ENCODE measurements at places on chromosomes 4 and X.

DNA sequence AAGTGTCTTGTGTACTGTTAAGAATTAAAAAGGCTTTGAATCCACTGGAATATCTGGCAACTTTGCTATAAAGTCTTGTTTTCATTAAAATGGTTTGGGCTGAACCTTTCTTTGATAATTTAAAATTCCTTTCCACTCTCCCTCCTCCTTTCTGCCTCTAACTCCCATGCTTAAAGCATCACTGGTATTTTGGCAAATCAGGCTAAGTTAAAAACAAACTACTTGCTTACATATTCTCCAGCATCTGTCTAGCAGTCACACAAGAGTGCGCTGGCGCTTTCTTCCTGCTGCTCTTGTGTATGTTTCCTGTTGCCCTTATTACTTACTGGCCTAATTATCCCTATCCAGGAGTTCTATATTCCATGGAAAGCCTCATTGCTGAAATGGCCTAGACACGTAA is 136.6 kb downstream of the VEGFC start:
- no peak for DNase-seq

- DNase-seq = no peak
These were observed 215.9 kb downstream of the MID1 start for GRCh38 chrX:10404436-10404835.

GRCh38 chr4:101774807-101775206 is 15.7 kb upstream of the BANK1 start:
- no peak for DNase-seq

GRCh38 chr4:123696687-123697086 is 300.1 kb downstream of the SPRY1 start:
- no peak for DNase-seq

GRCh38 chr4:153257991-153258390 is 53.7 kb downstream of the TRIM2 start:
- no peak for DNase-seq

DNA sequence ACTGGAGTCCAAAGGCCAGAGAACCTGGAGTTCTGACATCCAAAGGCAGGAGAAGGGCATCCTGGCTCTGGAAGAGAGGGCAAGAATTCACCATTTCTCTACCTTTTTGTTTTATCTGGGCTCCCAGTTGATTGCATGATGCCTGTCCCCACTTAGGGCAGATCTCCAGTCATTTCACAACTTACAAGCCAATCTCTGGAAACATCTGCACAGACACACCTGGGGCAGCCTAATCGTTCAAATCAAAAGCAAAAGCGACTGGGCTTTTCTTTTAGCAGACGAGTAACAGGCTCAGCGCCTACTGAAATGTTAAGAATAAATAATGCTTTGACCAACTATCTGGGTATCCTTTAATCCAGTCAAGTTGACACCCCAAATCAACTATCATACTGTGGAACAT is 136.0 kb upstream of the NPY2R start:
- DNase-seq = no peak

DNA sequence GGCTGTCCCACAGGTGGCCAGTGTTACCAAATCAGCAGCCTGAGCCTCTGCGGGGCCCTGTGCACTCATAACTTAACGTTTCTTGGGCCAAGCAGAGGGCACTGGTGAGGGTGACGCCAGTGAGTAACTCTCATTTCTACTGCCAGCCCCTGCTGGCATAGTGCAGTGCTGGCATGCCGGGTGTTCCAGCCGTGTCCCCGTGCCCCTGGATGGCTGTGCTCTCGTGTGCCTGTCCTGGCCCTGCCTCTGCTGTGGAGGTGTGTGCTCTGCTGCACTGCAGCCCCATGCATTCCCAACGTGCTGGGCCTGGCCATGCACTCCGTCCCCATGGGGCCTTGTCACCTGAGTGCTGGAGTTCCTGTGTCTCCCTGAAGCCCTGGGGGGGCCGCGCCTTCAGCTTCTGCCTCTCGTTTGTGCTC is 14.7 kb downstream of the TBC1D14 start:
- no peak for DNase-seq

DNA sequence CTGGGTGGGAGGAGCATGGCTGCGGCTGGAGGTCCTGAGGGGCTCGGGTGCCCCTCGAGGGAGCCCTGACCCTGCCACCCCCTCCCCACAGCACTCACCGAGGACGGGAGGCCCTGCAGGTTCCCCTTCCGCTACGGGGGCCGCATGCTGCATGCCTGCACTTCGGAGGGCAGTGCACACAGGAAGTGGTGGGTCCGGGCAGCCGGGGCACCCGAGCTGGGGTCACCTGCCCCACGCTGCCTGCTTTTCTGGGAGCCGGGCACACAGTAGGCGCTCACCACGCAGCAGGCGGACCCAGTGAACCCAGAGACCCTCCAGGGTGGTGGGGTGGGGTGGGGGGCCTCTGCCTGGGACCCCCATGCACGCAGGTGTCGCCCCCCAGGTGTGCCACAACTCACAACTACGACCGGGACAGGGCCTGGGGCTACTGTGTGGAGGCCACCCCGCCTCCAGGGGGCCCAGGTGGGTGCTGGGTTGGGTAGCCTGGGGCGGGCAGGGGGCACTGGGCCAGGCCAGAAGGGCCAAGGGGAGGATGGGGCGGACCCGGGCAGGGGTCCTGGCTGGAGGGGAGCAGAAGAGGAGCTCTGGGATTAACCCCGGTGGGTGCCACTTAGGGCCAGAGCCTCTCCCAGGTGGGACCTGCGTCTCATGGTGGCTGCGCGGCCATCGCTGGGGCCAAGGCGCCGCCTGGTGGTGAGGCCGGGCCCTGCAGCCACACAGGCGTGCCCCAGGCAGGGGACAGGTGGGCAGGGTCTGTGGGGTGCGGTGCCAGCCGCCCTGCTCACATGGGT is 1.4 kb downstream of the HGFAC start:
- peak; percentile 10 for DNase-seq

GRCh38 chr4:157372154-157372553 is 151.6 kb downstream of the GRIA2 start:
- no peak for DNase-seq

DNA sequence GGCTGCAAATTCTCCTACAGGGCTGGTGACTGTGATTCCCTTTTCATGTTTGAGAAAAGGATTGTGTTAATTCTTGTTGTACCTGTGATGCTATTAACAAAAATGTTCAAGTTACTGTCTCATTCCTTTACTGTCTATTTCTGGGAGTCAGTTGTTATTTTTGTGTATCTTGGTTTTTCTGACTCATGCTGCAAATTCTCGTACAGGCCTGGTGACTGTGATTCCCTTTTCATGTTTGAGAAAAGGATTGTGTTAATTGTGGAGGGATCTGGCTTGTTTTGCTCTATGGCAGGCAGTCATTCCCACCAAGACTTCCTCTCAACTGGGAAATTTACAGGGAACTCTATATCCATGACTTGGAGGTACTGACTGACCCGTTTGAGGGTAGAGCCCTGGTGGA is 693.4 kb upstream of the INTU start:
- DNase-seq = peak; percentile 28

GRCh38 chrX:103441878-103442535 is 65.7 kb downstream of the BEX3 start:
- no peak for DNase-seq

DNA sequence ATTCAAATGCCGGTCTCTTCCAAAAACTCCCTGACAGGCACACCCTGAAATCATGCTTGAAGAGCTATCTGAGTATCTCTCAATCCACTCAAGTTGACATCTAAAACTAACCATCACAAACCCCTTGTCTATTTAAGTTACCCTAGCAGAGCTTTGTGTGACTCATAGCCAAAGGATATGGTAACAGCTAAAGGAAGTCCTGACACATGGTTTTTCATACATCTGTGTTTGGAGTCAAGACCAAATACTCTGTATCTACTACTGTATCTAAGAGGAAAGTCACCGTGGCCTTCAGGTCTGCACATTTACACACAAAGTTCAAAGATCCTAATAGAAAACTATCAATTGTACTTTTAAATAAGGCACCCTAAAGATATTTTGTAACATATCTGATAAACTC is 239.6 kb upstream of the VCX start:
- no peak for DNase-seq

DNA sequence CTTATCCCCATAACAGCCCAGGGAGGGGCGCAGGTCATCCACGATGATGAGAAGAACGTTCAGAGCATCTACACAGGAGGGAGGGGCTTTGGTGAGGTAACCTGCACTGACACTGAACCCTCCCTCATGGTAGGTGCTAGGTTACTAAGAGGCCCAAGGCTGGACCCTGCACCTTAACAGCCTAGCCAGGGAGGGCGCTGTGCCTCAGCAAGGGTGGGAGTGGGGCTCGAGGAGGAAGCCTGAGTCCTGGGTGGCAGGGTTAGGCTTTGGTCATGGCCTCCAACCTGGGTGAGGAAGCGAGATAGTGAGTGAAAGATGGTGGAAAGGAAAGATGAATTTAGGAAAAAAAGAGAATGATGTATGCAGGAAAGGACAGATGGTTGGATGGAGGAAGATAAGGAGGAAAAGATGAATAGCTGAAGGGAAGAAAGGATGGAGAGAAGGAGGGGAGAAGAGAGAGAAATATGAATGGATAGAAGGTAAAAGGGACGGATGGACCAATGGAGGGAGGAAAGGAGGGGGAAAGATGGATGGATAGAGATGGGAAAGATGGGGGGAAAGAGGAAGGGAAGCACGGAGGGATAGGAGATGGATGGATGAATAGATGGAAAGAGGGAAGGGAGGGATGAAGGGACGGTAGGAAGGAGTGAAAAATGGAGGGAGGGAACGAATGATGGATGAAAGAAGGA is 736 bp downstream of the IDS start:
- DNase-seq = peak; percentile 5

DNA sequence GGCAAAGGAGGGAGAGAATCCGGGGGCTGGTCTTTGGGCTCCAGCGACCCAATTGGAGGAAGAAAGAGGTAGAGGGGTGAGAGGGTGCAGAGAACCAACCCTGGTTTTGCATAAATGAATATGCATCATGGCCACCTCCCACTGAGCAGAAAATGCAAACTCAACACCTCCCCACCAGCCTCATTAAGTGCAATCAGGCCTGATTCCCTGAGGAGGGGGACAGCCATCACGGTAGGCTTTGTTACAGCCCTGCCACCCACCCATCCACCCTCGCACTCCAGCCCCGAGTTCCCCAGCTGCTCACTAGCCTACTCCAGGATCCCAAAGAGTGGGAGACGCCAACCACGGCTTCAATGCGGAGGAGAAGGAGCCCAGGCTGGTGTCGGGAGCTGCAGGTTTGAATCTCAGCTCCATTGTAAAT is 48.3 kb upstream of the MAN2B2 start:
- no peak for DNase-seq

DNA sequence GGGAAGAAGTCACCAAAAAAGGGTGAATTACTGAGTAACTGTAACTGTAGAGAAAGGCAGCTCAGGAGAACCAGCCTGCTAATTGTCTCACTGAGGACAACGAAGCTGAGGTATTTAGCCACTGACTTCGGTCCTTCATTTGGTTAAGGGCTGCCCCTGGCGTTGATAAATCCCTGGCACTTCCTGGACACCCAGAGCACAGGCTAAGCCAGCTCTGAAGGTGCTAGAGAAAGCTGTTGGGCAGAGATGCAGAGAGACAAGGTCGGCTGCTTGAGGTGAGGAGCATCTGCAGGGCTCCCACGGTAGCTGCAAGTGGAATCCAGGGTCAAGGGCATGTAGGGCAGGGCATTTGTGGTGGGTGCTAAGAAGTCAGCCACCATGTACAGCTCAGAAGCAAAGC is 33.4 kb upstream of the AP1S2 start:
- DNase-seq = no peak

DNA sequence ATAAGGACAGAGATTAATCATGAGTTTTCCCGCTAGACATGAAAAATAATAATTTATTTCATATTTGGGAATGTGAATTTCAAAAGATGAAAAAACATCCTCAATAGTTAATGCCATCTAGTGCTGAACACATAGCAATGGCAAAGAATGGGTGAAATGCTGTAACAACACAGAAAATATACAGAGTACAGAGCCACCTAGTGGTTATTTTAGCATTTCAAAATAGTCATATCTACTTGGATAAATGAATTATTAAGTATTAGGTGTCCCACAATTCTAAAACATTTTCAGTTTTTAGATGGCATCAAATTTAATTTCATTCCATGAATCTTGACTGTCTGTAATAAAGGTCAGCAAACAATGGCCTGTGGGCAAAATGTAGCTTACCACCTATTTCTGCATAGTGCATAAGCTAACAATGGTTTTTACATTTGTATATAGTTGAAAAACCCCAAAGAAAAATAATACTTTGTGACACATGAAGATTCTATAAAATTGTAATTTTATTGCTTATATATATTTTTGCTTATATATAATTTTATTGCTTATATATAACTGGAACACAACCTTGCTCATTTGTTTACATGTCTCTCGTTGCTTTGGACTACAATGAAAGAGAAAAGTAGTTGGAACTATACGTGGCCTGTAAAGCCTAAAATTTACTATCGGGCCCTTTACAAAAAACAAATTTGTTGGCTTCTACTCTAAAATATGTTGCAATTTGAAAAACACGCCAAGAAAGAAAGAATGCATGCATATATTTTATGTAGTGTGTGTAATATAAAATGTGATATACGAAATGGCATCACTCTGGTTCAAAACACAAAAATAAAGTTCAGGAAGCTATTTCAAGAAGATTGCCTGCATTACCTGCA is 99.1 kb upstream of the FAM47C start:
- DNase-seq = peak; percentile 24

- no peak for DNase-seq
These were observed 757.0 kb downstream of the TRAM1L1 start for GRCh38 chr4:116328261-116328860.

- peak; percentile 36 for DNase-seq
These were observed 82.1 kb upstream of the IQCM start for GRCh38 chr4:149897783-149898182.

- no peak for DNase-seq
These were observed 91.7 kb upstream of the KDR start for GRCh38 chr4:55216863-55217635.

GRCh38 chr4:31998807-31999206 is 1278.6 kb downstream of the PCDH7 start:
- no peak for DNase-seq

- no peak for DNase-seq
These were observed 13.6 kb upstream of the TBC1D14 start for GRCh38 chr4:6896035-6896434.

DNA sequence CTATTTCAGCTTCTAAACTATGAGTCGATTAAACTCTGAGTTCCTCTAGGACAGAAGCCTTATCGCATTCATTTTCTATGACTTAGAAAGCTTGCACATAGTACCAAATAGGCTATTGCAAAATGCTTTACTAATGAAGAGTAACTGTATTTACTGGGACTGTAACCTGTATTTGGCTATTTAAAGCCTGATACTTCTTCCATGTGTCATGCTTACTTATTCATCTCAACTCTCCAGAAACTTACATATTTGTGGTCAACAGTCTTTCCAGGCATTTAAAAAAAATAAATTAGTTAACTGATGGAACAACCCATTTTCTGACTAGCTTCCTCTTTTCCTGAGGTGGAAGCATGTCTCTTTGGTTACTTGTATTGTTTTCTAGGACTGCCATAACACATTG is 467.9 kb downstream of the PCDH11X start:
- no peak for DNase-seq

GRCh38 chr4:36277533-36277932 is 3.9 kb upstream of the DTHD1 start:
- DNase-seq = no peak

GRCh38 chr4:99665983-99666382 is 8.4 kb upstream of the C4orf54 start:
- no peak for DNase-seq

All from SW 1271 (cell line).